ENCODE measurements at places on chromosomes 11 and 22.

GRCh38 chr11:66864172-66864901 lies 7.5 kb downstream of the LRFN4 start:
- DNase-seq: no peak

GRCh38 chr11:26676641-26677040 lies 45.2 kb downstream of the SLC5A12 start:
- no peak for DNase-seq

GRCh38 chr11:62456630-62457029 lies 37.8 kb downstream of the SCGB1A1 start:
- DNase-seq: no peak

DNA sequence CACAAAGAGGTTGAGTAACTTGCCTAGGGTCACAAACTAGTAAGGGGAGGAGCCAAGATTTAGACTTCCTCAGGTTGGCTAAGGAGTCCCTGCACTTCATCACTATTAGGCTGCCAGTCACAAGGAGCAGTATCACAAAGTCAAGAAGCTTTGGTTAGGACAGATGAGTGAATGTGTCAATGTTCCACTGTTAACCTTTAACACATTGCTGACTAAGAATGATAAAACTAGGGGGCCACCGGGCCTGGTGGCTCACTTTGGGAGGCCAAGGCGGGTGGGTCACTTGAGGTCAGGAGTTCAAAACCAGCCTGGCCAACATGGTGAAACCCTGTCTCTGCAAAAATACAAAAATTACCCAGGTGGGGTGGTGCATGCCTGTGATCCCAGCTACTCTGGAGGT lies 32.0 kb downstream of the TMEM123 start:
- DNase-seq: no peak

DNA sequence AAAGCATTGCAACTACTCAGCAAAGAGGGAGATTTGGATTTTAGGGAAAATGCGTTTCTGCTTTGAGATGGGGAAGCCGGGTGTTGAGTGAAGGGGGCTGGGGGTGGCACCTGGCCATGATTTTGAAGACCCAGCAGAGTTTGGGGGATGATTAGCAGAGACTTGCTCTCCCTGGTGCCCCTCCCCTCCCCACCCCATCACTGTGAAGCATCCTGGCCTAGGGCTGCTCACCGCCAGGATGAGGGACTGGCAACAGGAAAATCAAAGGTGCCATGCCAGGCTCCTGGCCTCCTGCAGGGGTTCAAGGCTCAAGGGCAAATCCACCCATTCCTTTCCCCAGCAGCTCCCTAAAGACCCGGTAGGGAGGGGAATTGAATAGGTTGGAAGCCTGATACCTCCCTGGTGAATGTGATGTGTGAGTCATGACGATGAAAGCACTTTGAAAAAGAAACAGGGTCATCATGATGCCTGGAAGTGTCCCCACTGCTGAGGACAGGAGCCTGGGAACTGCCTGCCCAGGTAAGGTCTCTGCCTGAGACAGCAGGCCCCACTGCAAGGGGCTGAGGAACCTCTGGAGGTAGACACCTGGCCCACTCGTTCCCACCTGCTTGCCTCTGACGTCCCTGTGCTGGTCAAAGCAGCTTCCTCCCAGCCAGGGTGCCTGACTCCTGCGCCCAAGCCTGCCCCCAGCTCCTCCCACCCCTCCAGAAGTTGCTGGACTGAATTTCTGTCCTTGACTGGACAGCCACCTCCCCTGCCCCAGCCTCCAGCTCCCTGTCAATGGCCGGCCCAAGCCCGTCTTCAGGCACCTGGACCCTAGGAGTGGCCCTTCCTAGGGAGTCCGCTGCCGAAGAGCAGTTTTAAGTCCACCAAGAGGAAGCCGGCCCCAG lies 1.7 kb downstream of the CHST1 start:
- no peak for DNase-seq

GRCh38 chr11:35158701-35159510 lies 19.9 kb downstream of the CD44 start:
- DNase-seq: no peak

GRCh38 chr11:118135796-118136165 lies 16.8 kb downstream of the SCN4B start:
- no peak for DNase-seq

GRCh38 chr11:61473370-61474012 lies 35.1 kb upstream of the LRRC10B start:
- DNase-seq: no peak

- no peak for DNase-seq
These were observed 51.4 kb downstream of the ELP4 start for GRCh38 chr11:31560842-31561476.

DNA sequence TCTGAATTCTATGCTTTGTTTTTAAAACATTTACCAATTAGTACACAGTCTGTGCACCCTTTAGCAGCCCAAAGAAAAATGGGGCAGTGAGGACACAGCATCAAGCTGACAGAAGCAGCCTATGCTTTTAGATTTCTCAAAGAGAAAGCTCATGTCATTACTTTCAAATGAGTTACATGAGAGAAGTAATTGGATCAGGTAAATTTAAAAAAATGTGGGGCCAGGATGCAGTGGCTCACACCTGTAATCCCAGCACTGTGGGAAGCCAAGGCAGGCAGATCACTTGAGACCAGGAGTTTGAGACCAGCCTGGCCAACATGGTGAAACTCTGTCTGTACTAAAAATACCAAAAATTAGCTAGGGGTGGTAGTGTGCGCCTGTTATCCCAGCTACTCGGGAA lies 57.7 kb downstream of the APOL5 start:
- DNase-seq: no peak

GRCh38 chr22:29820961-29821290 lies 17.1 kb downstream of the ASCC2 start:
- no peak for DNase-seq

- DNase-seq: no peak
These were observed 255.5 kb downstream of the DYNC2H1 start for GRCh38 chr11:103364687-103365086.

- DNase-seq: no peak
These were observed 36.1 kb downstream of the RRP8 start for GRCh38 chr11:6567371-6567745.

GRCh38 chr11:57798905-57799559 lies 37.4 kb downstream of the CTNND1 start:
- DNase-seq: no peak

DNA sequence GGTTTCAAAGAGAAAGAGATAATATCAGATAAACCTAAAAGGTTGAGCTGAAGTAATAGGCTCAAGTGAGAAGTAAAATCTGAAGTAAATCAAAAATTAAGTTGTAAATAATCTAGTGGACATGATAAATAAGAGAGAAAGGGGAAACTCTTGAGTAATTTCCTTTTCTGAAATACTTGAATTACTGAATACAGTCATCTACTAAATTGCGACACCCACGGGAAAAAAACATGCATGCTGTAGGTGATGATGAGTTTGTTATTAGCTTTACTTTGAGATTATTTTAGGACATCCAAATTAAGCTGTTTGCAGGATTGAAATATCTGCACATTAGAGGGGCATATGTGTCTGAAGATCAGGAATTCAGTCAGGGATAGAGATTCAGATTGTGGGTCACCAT lies 50.0 kb upstream of the CARD18 start:
- no peak for DNase-seq

DNA sequence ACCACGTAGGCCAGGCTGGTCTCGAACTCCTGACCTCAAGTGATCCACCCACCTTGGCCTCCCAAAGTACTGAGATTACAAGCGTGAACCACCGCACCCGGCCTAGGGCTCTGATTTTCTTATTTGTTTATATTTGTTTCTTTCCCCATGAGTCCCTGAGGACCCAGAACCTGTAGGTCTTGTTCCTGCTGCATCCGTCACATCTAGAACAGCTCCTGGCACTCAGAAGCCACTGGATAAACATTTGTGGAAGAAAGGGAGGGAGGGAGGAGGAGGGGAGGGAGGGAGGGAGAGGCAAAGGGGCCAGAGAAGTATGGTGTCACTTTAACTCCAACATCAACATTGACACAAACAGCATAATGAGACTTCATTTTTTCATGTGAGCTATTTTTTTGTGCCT lies 67.7 kb downstream of the CELSR1 start:
- DNase-seq: no peak

DNA sequence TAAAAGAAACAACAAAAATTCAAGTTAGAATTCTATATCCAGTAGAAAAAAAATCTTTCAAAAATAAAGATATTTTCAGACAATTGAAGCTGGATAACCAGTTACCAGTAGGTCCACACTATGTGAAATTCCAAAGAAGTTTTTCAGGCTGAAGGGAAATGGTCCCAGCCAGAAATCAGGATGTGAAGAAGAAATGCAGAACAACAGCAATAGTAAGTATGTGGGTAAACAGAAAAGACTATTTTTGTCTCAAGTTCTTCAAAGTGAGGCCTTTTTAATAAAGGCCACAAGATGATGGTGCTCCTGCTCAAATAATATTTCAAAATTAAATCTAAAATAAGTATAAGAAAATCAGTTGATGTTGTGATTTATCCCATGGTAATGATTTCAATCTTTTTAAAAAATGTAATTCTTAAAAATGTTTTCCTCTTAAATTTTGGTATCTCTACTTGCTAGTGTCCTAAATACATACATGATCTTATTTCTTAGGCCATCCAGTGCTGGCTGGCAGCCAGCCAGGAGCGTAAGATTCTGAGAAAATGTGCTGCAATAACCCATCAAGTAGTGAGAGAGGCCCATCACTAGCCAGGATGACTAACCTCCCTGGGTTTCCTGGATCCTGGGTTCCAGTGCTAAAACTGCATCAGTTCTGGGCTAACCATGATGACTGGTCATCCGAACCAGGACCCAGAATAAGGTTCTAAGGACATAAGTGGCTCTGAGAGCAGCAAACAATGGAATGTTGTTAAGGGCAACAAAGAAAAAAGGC lies 15.6 kb upstream of the UCP3 start:
- DNase-seq: no peak

- no peak for DNase-seq
These were observed 29.0 kb downstream of the PGR start for GRCh38 chr11:101100601-101101000.

GRCh38 chr22:30268331-30268730 lies 1.7 kb upstream of the OSM start:
- no peak for DNase-seq

DNA sequence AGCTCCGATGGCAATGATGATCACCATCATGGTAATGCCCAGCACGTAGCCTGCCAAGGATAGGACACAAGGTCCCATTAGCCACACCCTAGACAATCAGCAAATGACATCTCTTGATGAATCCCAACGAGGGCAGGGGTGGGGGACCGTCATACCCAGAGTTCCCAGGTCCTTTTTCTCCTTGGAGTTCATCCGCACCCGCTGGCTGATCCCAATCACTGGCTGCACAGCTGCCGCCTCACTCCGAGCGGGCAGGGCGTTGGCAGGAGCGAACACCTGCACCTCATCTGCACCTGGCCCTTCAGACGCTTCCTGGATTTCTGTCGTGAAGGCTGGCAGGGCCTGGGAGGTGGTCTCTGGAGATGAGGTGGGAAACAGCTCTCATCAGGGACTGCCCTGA lies 2.9 kb downstream of the PIK3IP1 start:
- no peak for DNase-seq

- DNase-seq: no peak
These were observed 75.7 kb downstream of the DEPDC5 start for GRCh38 chr22:31829505-31829904.

DNA sequence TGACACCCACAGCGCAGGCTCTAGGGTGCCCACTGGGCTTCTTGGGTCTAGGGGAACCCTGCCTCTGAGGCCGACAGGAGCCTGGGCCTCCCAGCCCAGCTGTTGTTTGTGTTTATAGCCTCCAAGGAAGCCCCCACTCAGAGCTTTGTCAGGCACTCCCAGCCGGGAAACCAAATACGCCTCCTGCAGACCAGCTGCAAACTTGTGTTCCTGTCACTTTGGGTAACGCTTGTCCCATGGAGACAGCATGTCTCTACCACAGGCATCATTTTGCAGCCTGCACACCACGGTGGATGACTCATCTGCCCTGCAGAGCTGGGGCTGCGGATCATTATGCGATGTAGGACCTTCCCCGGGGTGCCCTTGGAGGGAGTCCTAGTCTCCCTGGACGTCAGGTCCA lies 40.6 kb upstream of the CRYBB3 start:
- no peak for DNase-seq

DNA sequence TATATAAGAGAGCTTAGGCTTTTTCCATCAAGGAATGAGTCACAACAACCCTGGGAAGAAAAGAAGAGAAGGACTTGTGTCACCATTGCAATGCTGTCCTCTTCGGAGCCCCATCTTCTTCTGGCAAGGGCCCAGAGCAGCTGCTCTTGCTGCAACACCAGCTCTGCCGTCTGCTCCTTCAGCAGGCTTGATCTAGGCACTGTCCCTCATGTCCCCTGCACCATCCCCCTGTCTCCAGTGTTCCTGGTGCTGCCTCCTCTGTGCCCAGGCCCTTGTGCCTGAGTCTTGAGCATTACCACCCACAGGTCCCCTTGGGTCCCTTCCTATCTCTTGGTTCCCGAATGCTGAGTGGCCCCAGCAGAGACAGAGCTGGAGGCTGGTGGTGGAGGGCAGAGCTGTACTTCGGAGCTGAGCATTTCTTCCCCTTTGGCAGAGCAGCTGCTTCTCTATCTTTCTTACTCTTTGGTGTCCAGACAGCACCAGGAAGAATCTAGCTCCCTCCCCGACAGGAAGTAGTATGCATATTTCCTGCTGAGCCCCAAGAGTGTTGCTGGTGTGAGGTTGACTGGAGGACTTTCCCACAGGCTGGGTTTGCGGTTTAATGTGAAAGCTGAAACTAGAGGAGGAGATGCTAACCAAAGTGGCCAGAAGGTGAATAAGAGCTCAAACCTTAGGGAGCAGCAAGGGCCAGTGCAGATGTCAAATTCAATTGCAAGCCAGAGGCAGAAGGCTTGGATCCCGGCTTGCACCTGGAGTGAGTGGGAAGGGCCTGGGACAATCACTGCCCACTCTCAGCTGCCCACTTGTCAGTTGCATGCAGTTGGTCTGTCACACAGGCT lies 27.8 kb downstream of the WEE1 start:
- DNase-seq: no peak

- DNase-seq: no peak
These were observed 37.3 kb downstream of the PHF21B start for GRCh38 chr22:44972363-44973083.

DNA sequence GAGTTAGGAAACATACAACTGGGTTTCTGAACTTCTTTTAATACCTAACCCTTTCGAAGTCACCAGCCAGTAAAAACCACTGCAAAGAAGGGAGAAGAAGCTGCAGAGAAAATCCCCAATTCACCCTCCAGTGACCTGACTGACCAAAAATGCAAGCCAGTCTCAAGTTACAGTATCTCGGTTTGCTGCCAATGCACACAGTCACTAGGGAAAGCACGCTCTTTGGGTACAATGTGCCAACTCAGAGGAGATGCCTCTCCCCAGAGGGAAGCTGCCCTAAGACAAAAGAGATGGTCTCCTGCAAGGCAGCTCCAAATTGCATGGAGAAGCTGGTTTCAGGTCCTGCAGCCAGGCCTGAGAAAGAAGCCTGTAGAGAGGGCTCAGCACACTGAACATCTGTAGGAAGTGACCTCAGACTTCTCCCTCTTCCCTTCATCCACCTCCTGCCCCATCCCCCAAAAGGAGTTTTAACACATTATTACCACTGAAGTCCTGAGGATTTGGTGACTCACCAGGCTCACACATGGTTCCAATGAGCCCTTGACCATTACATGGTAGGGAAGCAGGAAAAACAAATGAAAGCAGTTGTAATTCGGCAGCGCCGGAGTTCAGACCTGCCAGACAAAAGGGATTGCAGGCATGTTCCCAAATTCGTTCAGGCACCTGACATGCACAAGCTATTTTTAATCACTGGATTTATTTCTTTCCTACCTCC lies 90.1 kb downstream of the ETS1 start:
- DNase-seq: no peak

All from NCI-H2081 treated with DMSO at 0.1 percent for 48 hours (cell line).